ENCODE measurements at places on chromosomes 11 and 22. TPM values are rescaled to one million over a fixed set of nuclear protein-coding genes. Genes with fewer than 3 reads are reported as not detected.

DNA sequence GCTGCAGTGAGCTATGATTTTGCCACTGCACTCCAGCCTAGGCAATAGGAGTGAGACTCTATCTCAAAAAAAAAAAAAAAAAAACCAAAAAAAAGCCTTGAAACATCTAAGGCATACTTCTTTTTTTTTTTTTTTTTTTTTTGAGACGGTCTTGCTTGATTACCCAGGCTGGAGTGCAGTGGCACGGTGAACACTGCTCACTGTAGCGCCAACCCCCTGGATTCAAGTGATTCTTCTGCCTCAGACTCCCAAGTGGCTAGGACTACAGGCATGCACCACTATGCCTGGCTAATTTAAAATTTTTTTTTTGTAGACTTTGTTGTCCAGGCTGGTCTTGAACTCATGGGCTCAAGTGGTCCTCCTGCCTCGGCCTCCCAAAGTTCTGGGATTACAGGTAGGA is 19.5 kb downstream of the ARFGAP3 start:
- DNase-seq = no peak

DNA sequence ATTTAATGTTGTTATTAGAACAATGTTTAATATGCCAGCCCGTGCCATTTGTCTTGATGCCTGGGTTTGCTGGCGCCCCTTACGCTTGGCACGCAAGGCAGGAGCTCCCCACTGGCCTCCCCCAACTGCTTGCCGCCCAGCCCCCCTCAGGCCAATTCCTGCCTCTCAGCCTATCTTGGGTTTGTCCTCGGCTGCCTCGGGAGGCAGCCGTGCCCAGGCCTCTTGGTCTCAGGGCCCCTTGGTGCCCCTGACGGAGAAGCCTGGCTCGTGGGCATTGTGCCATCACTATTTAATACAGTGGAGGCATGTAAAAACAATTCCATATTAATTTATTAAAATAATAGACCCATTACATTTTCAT is 119.8 kb downstream of the KCNQ1OT1 start:
- no peak for DNase-seq

GRCh38 chr22:29756341-29756740 is 10.5 kb downstream of the ZMAT5 start:
- DNase-seq = no peak

GRCh38 chr22:45598596-45599217 is 72.9 kb upstream of the ATXN10 start:
- DNase-seq = no peak

DNA sequence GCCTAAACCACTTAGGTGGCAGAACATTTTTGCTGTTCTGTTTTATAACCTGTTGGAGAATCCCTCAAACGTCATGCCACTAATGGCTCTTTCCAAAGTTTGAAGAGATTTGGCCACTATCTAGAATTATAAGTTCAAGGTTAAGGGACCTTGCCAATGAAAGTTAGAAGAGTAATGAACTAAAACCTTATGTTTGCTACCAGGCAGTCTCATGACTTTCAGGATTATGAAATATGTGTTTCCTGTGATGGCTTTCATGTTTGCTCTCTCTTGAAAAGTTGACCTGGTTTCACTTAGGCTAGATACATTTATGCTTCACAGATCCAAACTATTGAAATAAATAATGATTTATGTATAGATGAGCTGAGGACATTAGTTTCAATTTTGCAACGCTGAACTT is 340.0 kb downstream of the LRRC4C start:
- DNase-seq = no peak

- no peak for DNase-seq
Measured at GRCh38 chr11:44029507-44029845, 18.3 kb upstream of the ACCSL start.

- peak; percentile 26 for DNase-seq
Measured at GRCh38 chr11:35192347-35192746, 53.4 kb downstream of the CD44 start.

GRCh38 chr11:126647735-126648134 is 292.2 kb downstream of the ST3GAL4 start:
- DNase-seq = no peak

- DNase-seq = no peak
Measured at GRCh38 chr11:84795698-84796097, 831.4 kb downstream of the DLG2 start.

DNA sequence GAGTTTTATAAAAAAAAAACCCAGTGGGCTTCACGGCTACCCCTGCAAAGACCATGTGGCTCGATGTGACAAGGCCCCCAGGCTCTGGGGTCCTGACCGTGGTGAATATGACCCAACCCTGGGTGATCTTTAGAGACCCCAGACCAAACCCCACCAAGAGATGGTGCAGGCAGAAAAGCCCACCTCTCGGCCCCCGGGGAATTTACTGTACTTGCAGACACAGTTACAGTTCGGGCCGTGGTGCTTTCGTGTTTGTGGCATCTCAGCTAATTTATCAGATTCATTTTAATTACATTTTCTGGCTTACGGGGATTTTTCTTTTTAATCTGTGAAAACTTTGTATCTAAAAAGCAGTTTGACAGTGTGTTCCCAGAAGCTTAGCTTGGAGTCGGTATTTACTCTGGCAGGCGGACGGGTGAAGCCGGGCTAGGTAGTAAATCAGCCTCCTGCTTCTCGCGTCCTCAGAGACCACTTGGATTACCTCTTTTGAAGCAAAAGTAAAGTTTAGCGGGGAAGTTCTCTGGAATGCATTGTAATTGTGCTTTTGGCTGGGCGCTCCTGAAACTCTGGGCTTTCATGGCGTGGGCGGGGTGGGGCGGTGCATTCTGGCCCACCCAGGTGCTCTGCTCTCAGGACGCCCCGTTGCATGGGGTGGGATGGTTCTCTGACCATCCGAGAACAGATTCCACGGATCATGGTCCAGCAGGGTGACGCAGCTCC is 25.3 kb downstream of the ANO1 start:
- DNase-seq = no peak

DNA sequence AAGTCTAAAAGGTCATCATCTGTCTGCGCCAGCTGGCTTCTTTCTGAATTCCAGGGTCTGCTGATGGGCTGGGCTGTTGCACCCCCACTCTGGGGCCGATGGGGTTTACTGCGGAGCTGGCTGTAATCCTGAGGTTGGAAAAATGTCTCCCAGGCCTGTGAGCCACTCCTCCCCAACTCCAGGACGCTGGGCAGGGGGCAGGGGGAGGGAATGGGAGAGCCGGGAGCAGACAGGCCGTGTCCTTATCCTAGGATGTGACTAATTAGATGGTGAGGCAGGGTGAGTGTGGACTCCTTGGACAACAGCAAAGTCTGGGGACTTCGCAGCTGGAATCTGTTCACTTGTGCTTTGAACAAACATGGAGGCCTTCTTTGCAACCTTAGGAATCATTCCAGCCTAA is 48.7 kb downstream of the LRRC32 start:
- DNase-seq = no peak

GRCh38 chr11:26193694-26194365 is 138.1 kb upstream of the ANO3 start:
- DNase-seq = peak; percentile 52

DNA sequence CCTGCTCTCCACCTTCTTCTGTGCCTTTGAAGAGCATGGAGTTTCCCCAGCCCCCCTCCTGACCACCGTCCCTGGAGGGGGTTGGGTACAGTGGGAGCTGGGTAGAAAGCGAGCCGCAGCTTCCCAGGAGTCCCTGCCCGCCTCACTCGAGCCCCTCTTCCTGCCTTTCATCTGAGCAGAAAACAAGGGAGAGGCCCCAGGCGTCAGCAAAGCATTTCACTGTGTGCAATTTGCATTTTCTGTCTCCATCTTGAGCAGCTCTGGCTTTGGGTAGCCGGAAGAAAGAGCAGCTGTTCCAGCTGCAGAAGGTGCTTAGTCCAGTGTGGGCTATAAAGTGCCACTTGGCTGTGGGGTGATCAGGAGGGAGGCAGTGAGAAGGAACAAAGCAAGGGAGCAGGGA is 229.7 kb downstream of the CEP164 start:
- no peak for DNase-seq

GRCh38 chr11:64842851-64843685 is 1.4 kb downstream of the CDC42BPG start:
- DNase-seq = no peak

- no peak for DNase-seq
Measured at GRCh38 chr11:47259232-47259977, 1.6 kb downstream of the NR1H3 start.

GRCh38 chr11:63769042-63769713 is 603 bp upstream of the ZFTA start:
- DNase-seq = no peak

GRCh38 chr22:46984751-46985506 is 222.5 kb downstream of the TBC1D22A start:
- no peak for DNase-seq

- no peak for DNase-seq
Measured at GRCh38 chr22:46576556-46577367, 39.3 kb upstream of the CELSR1 start.

DNA sequence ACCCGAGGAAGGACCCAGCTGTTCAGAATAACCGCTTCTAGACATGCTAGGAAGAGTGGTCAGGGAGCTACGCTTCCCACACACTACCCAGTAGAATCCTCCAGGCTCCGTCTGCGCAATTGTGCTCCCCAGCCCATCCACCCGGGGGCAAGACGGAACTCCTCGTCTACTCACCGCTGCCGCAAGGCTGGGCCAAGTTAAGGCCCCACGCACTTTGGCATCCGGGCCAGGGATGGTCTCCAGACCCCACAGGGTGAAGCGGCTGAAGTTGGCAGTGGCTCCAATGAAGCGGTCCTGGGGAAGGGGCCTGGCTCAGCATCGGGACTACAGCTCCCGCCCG is 757 bp downstream of the RNASEH2C start:
- no peak for DNase-seq

- DNase-seq = no peak
Measured at GRCh38 chr11:76690736-76691135, 20.2 kb upstream of the LRRC32 start.

DNA sequence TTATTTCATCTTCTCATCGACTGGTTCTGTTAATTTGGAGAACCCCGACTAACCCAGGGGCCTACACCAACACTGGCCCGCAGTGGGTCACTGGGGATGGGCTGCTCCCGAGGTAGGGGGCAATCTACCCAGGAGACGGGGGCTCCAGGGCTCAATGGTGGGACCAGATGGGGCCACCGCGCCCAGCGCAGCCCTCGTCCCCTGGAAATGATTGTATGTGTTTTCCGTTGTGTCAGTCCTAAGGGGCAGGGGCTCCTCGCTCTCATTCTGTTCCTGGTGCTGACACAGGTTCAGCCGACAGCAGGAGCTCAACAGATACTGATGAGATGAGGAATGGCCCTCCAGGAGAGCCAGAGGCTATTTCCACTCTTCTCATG is 20.7 kb downstream of the A4GALT start:
- no peak for DNase-seq

DNA sequence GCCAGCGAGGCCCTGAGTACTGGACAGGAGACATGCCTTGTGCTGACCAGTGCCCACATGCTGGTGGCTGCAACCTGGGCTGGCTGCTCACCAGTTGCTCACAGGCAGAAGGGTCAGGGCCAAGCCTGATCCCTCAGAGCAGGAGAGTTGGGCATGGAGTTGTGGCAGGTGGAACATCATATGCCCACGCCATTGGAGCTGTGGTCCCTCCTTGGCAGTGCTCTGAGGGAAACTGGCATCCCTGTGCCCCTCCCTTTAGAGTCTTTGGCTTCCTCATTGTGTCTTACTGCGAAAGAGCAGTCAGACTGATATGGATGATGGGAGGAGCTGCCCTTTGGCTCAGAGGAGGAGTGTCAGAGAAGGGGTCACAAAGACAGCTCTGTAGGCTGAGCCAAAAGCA is 3.1 kb upstream of the MYEOV start:
- no peak for DNase-seq

- DNase-seq = no peak
Measured at GRCh38 chr11:95521133-95521542, 268.4 kb downstream of the FAM76B start.

GRCh38 chr11:1241706-1242105 is 18.8 kb downstream of the MUC5B start:
- no peak for DNase-seq

GRCh38 chr11:113474362-113475159 is 637 bp downstream of the DRD2 start:
- DNase-seq = peak; percentile 79

DNA sequence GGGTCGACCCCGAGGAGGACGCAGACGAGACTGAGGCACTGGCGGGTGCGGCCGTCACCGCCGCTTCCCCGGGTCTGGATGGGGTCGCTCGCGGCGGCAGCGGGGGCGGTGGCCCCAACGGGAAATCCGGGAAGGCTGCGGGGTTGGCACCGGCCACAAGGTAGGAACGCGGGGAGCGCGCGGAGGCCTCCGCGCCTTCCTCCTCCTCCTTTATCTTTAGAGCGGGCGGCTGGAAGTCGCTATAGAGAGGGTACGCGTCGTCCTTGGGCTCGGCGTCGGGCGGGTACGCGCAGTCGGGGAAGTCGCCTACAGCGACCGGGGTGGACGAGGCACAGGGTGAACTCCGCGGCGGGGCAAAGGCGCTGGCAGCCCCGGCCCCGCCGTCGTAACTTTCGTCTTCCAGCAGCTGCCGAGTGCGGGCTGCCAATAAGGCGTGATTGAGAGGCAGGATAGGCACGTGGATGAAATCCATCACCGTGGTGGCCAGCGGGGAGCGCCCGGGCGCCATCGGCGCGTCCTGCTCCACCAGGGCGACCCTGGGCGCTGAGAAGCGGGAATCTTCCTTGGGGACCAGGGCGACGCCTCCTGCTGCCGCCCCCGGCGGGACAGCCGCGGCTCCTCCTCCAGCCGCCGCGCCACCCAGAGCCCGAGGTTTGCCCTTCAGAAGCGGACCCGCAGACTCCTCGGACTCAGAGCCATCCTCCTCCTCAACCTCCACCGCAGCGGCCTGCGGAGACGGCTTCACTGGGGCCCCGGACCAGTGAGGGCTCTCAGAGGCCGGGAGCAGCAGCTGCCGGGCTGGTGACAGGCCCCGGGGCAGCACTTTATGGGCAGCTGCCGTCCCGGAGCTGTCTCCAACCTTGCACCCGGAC is 1.7 kb downstream of the PGR start:
- DNase-seq = no peak

DNA sequence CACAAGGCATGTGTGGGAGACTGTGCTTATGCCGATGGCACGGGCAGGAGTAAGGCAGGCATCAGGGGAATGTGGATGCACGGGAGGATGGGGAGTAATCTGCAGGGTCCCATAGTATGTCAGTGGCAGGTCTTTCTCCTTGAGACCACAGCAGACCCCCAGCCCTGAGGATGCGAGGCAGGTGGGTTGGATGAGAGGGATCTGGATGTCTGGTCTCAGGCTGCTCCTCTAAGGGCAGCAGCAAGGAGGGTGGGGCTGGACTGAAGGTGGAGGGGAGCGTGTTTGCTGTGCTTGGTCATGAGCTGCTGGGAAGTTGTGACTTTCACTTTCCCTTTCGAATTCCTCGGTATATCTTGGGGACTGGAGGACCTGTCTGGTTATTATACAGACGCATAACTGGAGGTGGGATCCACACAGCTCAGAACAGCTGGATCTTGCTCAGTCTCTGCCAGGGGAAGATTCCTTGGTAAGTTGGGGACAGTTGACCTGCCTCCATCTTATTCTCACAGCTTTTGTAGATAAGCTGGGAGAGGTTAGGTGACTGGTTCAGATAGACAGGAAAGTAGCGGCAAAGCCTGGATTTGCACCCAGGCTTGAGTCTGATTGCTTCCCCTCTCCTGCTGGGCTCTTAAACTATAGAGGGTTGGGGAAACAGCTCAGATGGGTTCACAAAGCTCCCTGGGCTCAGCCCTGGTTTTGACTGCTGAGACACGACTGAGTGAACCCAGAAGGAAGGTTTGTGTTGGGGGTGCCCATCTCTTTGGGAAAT is at the start of gene APOL1:
Gene APOL1, plus strand, starts transcription at position 380 of the 769 bp plus-strand sequence. CDS start 1,823 bp downstream, outside the sequence.
- DNase-seq = no peak

TBX1 gene
- polyA plus RNA-seq = 0.38 TPM

TRPC6 gene
- polyA plus RNA-seq = 9.3 TPM

CYTH4 gene
- 3.2 TPM for polyA plus RNA-seq

PLCB3 gene
- 17.5 TPM for polyA plus RNA-seq

OR8A1 gene
- not detected for polyA plus RNA-seq

RBX1 gene
- 79.9 TPM for polyA plus RNA-seq

All from left renal cortex interstitium (tissue), 4 donors.